Activated CD4-positive, alpha-beta T cell treated with anti-CD3 and anti-CD28 coated beads for 1 hour (primary cell): ENCODE measurements at places on chromosomes 12 and 14.

DNA sequence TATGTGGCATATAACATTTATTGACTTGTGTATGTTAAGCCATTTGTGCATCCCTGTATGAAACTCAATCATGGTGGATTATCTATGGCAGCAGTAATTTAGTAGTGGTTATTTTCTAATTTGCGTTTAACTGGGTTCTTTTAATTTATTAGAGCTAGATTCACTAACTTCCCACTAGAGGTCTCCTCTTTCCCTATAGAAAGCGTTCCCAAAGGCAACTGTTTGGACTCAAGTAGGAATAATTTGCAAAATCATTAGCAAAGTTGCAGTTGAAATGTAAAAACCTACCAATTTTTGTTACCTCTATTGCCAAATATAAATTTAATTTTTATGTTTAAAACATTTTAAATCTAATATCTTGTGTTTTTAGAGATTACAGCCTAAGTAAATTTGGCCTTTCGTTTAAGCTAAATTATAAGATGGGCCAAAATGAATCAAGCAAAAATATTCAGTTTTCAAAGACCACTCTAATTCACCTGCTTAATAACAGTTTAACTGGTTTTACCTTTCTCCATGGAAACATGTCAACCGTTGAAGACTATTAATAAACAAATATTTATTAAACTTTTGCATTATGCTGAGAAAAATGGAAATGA lies 6.0 kb downstream of the DMAC2L start:
- DNase-seq: no peak

- no peak for DNase-seq
Measured at GRCh38 chr14:37668646-37669045, 73.2 kb downstream of the TTC6 start.

DNA sequence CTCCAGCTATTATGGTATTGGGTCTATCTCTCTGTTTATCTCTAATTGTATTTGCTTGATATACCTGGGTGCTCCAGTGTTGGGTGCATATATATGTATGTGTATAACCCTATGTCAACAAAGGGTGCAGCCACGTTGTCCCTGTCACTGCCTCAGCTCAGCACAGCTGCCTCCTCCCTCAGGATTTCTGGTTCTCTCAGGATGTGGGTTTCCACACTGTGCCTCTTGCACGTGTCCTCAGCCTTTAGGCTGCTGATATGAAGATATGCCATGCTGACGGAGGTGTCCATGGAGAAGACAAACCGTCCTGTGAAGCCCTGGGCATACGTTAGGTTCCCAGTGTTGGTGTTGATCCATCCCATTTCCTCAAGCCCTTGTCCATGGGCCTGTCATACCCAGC lies 791.2 kb downstream of the TMEM121 start:
- DNase-seq: no peak

DNA sequence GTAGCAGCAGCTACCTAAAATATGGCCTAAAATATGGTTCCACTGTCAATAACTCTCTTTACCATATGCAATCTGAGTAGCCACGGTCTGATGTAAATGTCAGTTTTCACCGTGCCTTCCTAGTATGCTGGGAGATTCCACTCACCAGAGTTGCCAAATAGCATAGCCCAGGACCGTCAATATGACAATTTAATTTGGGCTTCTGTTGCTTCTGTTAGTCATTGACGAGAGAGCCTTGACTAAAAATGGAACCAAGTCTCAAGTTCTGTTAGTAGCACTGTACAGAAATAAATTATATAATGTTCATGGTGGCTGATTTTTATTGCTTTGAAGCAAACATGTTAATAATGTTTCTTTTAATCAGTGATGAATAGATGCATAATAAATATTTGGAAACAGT lies 348.4 kb downstream of the BCAT1 start:
- no peak for DNase-seq
